ENCODE measurements at places on chromosomes 4 and X.

DNA sequence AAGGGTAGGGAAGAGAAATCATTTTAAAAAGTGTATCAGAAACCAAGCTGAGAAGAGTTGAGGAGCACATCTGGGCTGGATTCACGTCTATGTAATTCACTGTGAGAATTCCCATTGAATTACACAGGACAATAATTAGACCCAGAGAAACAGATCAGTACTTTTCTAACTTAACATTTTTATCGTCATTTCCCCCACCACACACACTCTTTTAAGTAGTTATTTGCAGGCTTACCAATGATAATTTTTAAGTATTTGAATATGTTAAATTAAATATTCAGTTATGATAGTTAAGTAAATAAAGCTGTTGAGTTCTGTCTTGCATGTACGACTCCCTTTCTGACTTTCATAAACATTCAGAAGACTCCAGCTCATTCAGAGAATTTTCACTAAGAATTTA lies 165.4 kb upstream of the PITX2 start:
- DNase-seq = no peak

- DNase-seq = no peak
Measured at GRCh38 chrX:10175319-10175871, 18.6 kb downstream of the CLCN4 start.

- DNase-seq = no peak
Measured at GRCh38 chrX:2162695-2163094, 338.1 kb downstream of the DHRSX start.

GRCh38 chr4:143498021-143498420 lies 15.5 kb upstream of the SMARCA5 start:
- no peak for DNase-seq

GRCh38 chrX:115616943-115617563 lies 56.1 kb downstream of the PLS3 start:
- DNase-seq = peak; percentile 61

DNA sequence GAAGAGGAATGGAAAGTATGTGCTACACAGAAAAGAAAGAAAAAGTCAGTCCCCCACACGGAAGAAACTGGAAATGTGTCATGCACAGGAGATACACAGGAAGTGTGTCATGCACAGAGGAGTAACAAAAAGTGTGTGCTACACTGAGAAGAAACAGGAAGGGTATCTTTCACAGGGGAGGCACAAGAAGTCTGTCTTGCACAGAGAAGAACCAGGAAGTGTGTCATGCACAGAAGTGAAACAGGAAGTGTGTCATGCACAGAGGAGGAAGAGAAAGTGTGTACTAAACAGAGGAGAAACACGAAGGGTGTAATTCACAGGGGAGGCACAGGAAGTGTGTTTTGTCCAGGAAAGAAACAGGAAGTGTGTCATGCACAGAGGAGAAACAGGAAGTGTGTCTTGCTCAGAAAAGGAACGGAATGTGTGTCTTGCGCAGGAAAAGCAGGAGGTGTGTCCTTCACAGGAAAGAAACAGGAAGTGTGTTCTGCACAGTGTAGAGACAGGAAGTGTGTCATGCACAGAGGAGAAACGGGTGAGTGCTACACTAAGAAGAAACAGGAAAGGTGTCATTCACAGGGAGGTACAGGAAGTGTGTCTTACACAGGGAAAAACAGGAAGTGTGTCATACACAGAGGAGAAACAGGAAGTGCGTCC lies 527.2 kb upstream of the PRKX start:
- DNase-seq = no peak

DNA sequence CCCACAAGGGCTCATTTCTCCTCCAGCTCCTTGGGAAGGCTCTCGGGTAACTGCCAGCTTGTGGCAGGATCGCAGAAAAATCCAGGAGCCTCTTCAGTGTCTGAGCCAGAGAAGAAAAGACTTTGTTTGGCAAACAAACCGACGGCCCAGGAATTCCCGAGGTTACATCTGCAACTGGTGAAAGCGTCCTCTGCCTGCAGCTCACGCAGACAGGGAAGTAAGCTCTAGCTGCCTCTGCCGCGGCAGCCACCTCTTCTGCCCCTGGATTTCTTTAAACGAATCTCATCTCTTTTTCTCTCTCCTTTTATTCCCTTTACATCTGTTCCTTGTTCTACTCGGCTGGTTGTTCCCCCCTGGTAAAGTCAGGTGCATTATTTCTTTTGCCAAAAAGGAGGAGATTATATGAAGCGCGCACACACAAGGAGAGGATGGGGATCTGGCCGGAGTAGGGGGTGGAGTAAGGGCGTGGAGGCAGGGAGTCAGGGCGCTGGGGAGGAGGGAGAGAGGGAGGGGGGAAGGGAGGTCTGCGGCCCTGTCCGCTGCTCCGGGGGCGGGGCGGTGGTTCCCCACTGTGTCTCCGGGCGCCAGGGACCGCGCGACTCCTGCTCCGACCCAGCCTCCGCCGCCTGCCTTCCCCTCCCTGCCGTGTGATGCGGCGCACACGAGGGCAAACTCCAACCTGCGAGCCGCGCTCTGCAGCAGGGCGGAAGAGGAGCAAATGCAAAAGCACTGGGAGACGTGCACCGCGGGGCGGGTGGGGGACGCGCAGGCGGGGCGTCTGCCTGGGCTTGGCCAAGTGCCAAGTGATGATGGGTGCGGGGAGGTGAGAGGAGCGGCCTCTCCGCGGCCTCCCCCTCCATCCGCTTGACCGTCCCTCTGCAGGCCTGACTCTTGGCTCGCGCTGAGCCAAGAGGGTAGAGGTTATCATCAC lies at the start of gene DCHS2:
DCHS2 (minus strand) TSS at position 459 of the 931 bp plus-strand sequence; CDS start at position 15, 444 bp downstream.
- peak; percentile 11 for DNase-seq

- DNase-seq = no peak
Measured at GRCh38 chr4:7647186-7647585, 212.5 kb upstream of the PSAPL1 start.

DNA sequence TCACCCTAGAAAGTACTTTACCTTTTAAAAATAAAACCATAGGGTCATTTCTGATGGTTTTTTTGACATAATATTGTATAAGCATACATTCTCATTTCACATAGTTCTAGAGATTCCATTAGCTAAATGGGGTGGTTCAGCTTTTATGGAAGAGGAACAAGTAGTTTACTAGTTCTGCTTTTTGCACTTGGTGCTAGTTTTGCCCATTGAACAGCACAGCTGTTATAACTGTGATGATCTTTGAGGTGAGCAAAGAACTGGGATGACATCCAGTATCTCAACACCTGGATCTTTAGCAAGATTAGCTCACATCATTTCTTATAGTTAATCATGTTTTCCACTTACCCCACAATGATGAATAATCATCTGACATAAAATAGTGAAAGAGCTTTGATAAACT lies 40.9 kb downstream of the MOB1B start:
- DNase-seq = no peak

GRCh38 chr4:80610199-80610598 lies 274.7 kb downstream of the CFAP299 start:
- no peak for DNase-seq

GRCh38 chr4:134320048-134320447 lies 118.5 kb upstream of the PABPC4L start:
- no peak for DNase-seq

- DNase-seq = peak; percentile 79
Measured at GRCh38 chr4:48375651-48376304, 34.4 kb downstream of the SLAIN2 start.

DNA sequence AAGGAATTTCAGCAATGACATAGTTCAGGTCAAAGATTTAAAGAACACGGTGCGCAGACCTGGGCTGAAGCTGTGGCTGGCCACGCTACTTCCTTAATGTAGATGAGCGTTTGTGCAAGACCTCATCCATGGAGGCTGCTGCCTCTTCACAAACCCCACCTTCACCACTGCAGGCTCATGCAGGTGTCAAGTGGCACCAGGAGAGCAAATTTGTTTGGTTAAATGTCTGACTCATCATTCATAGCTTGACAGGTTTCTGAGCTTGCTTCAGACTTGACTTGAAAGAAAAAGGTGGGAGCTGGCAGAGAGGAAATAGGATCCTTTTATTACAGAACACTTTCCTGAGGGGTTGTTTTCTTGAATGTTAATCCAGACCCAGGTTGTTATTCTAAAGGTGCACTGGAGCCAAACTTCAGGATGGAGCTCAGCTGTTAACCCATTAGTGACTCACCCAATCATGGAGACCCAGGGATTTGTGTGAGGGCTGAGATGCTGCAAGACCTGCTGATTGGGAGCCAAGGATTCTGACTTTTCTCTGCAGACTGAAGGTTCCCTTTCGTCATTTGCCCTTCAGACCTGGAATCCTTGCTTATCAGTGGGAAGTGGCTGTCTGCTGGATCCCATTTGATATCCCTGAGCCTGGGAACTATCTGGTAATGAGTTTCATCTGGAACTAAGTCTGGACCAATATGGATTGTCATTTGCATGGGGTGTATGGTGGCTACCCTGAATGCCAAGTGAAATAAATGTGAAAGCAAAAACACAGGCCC lies 315.3 kb downstream of the PTTG2 start:
- DNase-seq = peak; percentile 78

- DNase-seq = no peak
Measured at GRCh38 chr4:156971165-156971675, 379 bp downstream of the PDGFC start.

GRCh38 chrX:150473371-150473770 lies 95.0 kb upstream of the MTM1 start:
- no peak for DNase-seq

GRCh38 chrX:10423716-10424115 lies 196.7 kb downstream of the MID1 start:
- no peak for DNase-seq

GRCh38 chr4:169622566-169622965 lies 2.2 kb downstream of the CLCN3 start:
- no peak for DNase-seq

DNA sequence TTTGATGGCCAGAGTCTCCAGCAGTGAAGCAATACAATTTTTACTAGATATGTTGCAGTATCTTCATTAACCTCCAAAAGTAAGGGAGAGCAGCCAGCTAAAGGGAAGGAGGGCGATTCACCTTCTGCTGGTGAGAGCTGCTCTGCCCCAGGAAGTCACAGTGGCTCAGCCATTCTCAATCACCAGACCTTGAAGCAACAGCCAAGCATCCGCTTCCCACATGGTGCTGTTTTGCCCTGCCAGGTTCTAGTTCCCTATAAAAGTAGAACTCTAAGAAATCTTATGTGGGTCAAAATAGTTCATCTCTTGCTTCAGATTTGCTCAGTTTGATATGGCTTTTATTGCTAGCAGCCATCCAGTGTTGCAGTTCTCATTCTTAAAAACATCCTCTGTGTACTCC lies 166.8 kb downstream of the STIM2 start:
- DNase-seq = no peak

- no peak for DNase-seq
Measured at GRCh38 chr4:45640281-45640680, 483.6 kb downstream of the GABRG1 start.

DNA sequence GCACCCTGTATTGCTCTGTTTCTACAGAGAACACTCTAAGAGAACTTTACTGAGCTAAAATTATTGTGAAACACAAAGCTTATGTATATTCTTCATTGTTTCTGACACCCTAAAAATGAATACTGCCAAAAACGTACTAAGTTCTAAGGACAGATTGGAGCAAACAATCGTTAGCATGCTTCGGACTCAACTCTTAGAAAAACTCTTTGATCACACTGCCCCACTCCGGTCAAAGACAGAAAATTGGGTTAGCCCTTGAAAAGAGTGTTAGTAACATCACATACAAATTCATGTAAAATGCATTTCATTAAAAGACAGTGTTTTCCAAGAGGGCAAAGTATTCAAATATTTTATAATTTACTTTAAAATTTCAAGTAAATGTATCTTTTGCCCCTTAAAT lies 177.4 kb downstream of the DCHS2 start:
- peak; percentile 20 for DNase-seq
